ENCODE measurements at places on chromosomes 12 and 14. TPM values are rescaled to one million over a fixed set of nuclear protein-coding genes. Genes with fewer than 3 reads are reported as not detected.

Gene SLC6A12
- 2.2 TPM for total RNA-seq

Gene SERPINA5
- total RNA-seq: 1.2 TPM

Gene SERPINA12
- total RNA-seq: not detected

Gene SLC17A8
- total RNA-seq: not detected

Gene DIO2
- total RNA-seq: 1.5 TPM

Gene AQP6
- not detected for total RNA-seq

Gene FBXO21
- total RNA-seq: 29.6 TPM

Gene IL23A
- not detected for total RNA-seq

Gene MGP
- total RNA-seq: not detected

Gene EPYC
- not detected for total RNA-seq

Gene HOTAIR
- total RNA-seq: not detected

Gene C12orf75
- 46.6 TPM for total RNA-seq

Gene NEMF
- 85.0 TPM for total RNA-seq

Gene ITPR2
- total RNA-seq: 19.9 TPM

Gene TNFAIP2
- total RNA-seq: 0.62 TPM

Gene CLEC4C
- total RNA-seq: not detected

Gene CFAP251
- 2.0 TPM for total RNA-seq

Gene GPD1
- not detected for total RNA-seq

Gene RASAL1
- under 0.01 TPM for total RNA-seq

Gene PTPRB
- total RNA-seq: under 0.01 TPM

Gene GPR65
- not detected for total RNA-seq

Gene PPFIA2
- total RNA-seq: 2.2 TPM

Gene FIGNL2
- total RNA-seq: under 0.01 TPM

Gene ANKRD33
- not detected for total RNA-seq

Gene CLEC7A
- total RNA-seq: under 0.01 TPM

Gene NUAK1
- total RNA-seq: 2.9 TPM

Gene CCNB1IP1
- total RNA-seq: 32.6 TPM

Gene COL2A1
- under 0.01 TPM for total RNA-seq

Gene RERGL
- total RNA-seq: not detected

Gene KLRC1
- not detected for total RNA-seq

Gene TARBP2
- total RNA-seq: 79.3 TPM

Gene DLST
- 69.3 TPM for total RNA-seq

Gene DMAC2L
- total RNA-seq: 9.7 TPM

Gene PEBP1
- 367 TPM for total RNA-seq

Gene SYT1
- total RNA-seq: under 0.01 TPM

Data from melanocyte of skin (primary cell).